ENCODE measurements at places on chromosomes 2 and 18. TPM values are rescaled to one million over a fixed set of nuclear protein-coding genes. Genes with fewer than 3 reads are reported as not detected.
A peak's percentile ranks its signal among the peaks of the same experiment; 100 is the strongest.

GRCh38 chr2:144834998-144835633, 315.2 kb upstream of the ZEB2 start:
- peaks cover 5% of the 10 kb centered on the region for H3K4me1 ChIP-seq
- peak; percentile 68 for DNase-seq
- H3K27me3 ChIP-seq, result no peaks in the 10 kb centered on the region

The VSNL1 gene
- not detected for polyA plus RNA-seq

DNA sequence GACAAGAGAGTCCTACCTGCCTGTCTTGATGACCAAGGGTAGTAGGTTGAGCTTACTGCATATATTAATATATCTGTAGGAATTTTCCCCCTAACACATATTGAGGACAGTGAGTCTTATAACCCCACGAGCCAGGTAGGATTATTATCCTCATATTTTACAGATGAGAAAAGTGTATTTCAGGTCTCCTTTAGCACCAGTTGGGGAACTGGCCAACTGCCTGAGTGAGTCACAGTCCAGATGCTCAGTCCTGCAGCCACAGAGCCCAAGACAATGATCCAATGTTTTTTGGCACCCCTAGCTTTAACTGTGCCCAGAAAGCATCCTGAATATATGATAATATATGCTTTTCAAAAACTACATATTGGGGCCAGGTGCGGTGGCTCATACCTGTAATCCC, 30.8 kb upstream of the GLS start:
- H3K4me1 ChIP-seq, result no peaks in the 10 kb centered on the region
- H3K27me3 ChIP-seq, result no peaks in the 10 kb centered on the region
- no peak overlapping the region for H3K4me3 ChIP-seq
- no peaks in the 10 kb centered on the region for H3K36me3 ChIP-seq
- no peak for DNase-seq
- H3K27ac ChIP-seq, result no peak overlapping the region

DNA sequence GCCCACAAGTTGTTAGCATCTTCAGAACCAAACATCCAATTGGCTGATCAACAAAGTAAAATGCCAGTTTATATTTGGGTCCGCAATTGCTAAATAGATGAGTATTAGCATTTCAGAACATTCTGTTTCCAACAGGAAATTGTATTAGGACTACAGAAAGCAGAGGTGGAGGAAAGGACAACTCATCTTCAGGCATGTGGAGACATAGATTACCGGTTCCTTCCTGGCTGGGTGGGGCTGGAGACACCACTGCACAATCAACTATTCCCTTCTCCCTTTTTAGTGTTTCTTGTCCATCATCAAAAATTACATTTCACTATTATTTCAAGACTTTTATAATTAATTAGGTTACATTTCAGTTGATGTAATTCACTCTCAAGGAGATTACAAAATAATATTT, 83.8 kb downstream of the ADAM23 start:
- H3K4me3 ChIP-seq, result no peak overlapping the region
- no peaks in the 10 kb centered on the region for H3K36me3 ChIP-seq
- peaks cover 4% of the 10 kb centered on the region for H3K4me1 ChIP-seq
- H3K27me3 ChIP-seq, result no peaks in the 10 kb centered on the region
- no peak overlapping the region for H3K27ac ChIP-seq

The TMEM214 gene
- polyA plus RNA-seq, result 16.2 TPM

The REEP1 gene
- polyA plus RNA-seq, result 1.8 TPM

DNA sequence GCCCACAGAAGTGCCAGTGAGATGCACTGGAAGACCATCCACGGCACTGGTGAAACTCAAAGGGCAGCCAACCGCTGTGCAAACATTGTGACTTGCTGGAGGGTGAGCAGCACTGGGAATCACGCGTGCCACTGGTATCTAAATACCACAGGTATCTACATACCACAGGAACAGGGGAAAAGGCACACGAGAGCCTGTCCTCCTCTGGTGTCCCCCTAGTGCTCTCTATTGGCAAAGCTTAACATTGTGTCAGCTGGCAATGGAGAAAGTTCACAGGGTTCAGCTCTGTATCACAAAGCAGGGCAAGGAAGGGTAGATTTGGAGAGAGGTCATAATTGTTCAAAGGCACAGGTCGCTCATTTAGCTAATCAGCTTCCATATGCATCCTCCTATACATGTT, 12.6 kb upstream of the SEC11C start:
- peaks cover 3% of the 10 kb centered on the region for H3K27me3 ChIP-seq
- H3K4me3 ChIP-seq, result no peak overlapping the region
- H3K27ac ChIP-seq, result no peak overlapping the region
- no peaks in the 10 kb centered on the region for H3K36me3 ChIP-seq

The REG1B gene
- 10.8 TPM for polyA plus RNA-seq

GRCh38 chr2:172434821-172435605, 7.6 kb downstream of the ITGA6 start:
- H3K27ac ChIP-seq, result no peak overlapping the region
- H3K4me1 ChIP-seq, result no peaks in the 10 kb centered on the region
- no peak overlapping the region for H3K4me3 ChIP-seq
- H3K27me3 ChIP-seq, result no peaks in the 10 kb centered on the region
- no peaks in the 10 kb centered on the region for H3K36me3 ChIP-seq
- DNase-seq, result no peak

GRCh38 chr18:7778181-7778580, 211.1 kb downstream of the PTPRM start:
- peaks cover 12% of the 10 kb centered on the region for H3K4me1 ChIP-seq
- H3K27ac ChIP-seq, result no peak overlapping the region
- H3K36me3 ChIP-seq, result no peaks in the 10 kb centered on the region

The HS1BP3 gene
- 25.2 TPM for polyA plus RNA-seq

GRCh38 chr2:122216071-122216470, 460.6 kb downstream of the TSN start:
- no peak for DNase-seq
- no peak overlapping the region for H3K4me3 ChIP-seq
- no peak overlapping the region for H3K27ac ChIP-seq
- no peaks in the 10 kb centered on the region for H3K4me1 ChIP-seq

The DNAJC5G gene
- not detected for polyA plus RNA-seq

DNA sequence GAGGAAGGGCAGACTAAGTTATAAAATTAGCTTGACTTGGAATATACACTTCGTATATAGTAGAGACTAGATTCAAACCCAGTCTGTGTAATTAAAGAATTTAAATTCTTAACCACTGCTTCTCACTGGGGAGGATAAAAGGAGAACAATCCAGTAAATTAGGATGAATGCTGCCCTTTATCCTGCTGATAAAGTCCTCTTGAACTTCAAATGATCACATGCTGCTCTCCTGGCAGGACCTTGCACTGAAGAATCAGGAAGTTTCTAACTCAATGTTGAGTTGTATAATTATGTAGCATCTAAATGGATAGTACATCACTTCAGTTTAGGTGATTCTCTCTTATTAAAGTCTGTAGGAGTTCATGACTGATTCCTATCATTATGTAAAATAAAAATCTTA, 1179.7 kb downstream of the DSC3 start:
- no peak overlapping the region for H3K4me3 ChIP-seq
- H3K4me1 ChIP-seq, result no peaks in the 10 kb centered on the region
- H3K27ac ChIP-seq, result no peak overlapping the region

GRCh38 chr2:79159653-79160052, at the start of gene REG3A:
Gene REG3A (minus strand): TSS chr2:79159753. CDS start chr2:79159405, 348 bp downstream.
- no peaks in the 10 kb centered on the region for H3K4me1 ChIP-seq
- H3K36me3 ChIP-seq, result no peaks in the 10 kb centered on the region
- no peak within 1 kb of the TSS for H3K27ac ChIP-seq
- DNase-seq, result no peak
- no peaks in the 10 kb centered on the region for H3K27me3 ChIP-seq

DNA sequence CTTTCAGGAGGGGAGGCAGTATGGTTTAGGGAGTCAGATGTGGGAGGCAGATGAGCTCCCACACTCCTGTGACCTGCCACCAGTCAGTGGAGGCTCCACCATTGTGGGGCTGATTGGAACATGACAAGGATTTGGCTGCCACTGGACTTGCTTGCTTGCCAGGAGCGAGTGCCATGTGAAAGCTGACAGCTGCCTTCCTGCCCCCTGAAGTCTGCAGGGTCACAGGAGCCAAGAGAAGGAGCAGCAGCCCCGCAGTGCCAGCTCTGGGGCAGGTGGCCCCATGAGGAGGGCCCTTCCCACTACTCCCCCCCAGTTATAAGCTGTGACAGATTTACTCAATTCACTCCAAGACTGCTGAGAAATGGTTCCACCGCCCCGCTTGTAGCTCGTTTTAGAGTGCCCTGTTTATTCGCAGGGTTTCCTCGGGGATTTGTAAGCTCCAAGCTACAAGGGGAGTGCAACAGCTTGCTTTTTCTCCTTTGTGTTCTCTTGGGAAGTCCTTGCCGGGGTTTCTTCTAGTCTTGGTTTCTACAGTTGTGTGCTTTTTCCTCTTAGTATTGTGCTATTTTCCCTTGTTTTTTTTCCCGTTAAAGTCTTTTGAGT, 414.3 kb downstream of the MEIS1 start:
- H3K4me1 ChIP-seq, result peaks cover 51% of the 10 kb centered on the region
- H3K4me3 ChIP-seq, result no peak overlapping the region
- H3K36me3 ChIP-seq, result no peaks in the 10 kb centered on the region
- DNase-seq, result no peak
- peak overlapping the region; percentile 89 for H3K27ac ChIP-seq

- H3K27ac ChIP-seq, result no peak overlapping the region
- no peaks in the 10 kb centered on the region for H3K27me3 ChIP-seq
- DNase-seq, result no peak
These were observed 58.8 kb upstream of the SLC38A11 start for GRCh38 chr2:165013944-165014619.

The SCG2 gene
- polyA plus RNA-seq, result 1.8 TPM

DNA sequence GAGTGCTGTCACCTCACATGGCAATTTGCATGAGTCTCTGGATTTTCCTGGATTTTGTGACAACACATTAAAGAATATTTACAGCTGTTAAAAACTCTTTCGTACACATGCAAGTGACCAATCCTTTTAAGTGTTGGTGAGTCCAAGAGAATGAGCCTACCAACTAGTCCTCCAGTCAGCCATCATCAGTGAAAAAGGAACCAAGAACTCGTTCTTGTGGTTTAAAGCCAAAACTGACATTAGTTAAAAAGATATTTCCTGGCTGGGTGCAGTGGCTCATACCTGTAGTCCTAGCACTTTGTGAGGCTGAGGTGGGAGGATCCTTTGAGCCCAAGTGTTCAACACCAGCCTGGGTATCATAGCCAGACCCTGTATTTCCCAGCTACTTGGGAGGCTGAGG, 215.4 kb upstream of the ITGA4 start:
- no peaks in the 10 kb centered on the region for H3K36me3 ChIP-seq
- no peak for DNase-seq
- no peak overlapping the region for H3K4me3 ChIP-seq
- no peaks in the 10 kb centered on the region for H3K27me3 ChIP-seq
- no peak overlapping the region for H3K27ac ChIP-seq
- H3K4me1 ChIP-seq, result no peaks in the 10 kb centered on the region

DNA sequence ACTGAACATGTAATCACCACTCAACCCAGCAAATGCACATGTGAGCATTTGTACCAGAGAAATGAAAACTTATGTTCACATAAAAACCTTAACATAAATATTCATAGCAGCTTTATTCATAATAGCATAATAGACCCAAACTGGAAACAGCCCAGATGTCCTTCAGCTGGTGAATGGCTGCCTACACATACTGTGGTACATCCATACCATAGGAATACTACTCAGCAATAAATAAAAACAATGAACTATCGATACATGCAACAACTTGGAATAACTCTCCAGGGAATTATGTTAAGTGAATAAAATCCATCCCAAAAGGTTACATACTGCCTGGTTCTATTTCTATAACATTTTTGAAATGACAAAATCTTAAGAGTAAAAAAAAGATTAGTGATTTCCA, 140.0 kb downstream of the AGPS start:
- H3K4me3 ChIP-seq, result no peak overlapping the region
- DNase-seq, result no peak
- no peak overlapping the region for H3K27ac ChIP-seq
- H3K36me3 ChIP-seq, result no peaks in the 10 kb centered on the region

GRCh38 chr2:219540784-219541504, 2.7 kb downstream of the CHPF start:
- H3K4me1 ChIP-seq, result no peaks in the 10 kb centered on the region
- no peaks in the 10 kb centered on the region for H3K27me3 ChIP-seq
- DNase-seq, result no peak
- peaks cover 17% of the 10 kb centered on the region for H3K36me3 ChIP-seq
- no peak overlapping the region for H3K27ac ChIP-seq
- H3K4me3 ChIP-seq, result no peak overlapping the region

DNA sequence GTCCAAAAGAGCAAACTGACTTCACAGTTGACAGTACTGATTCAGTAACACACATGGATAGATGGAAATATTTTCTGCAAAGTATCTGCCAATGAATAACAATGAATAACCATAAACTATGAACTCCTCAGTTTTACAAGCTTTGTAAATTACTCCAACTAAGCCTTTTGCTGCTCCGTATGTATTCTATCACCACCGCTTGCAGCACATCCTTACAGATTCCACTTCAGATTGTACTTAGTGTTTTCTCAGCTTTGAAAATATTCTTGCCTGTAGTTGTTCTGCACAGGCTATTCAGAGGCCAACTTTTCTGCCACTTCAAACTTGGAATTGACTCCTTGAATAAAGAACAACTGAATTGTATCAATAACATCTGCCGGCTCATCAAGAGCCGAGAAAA, 36.2 kb downstream of the TLK1 start:
- DNase-seq, result no peak
- H3K27ac ChIP-seq, result no peak overlapping the region
- H3K36me3 ChIP-seq, result no peaks in the 10 kb centered on the region
- H3K27me3 ChIP-seq, result no peaks in the 10 kb centered on the region

- no peaks in the 10 kb centered on the region for H3K4me1 ChIP-seq
- H3K27me3 ChIP-seq, result no peaks in the 10 kb centered on the region
- no peak overlapping the region for H3K27ac ChIP-seq
- no peak overlapping the region for H3K4me3 ChIP-seq
- no peaks in the 10 kb centered on the region for H3K36me3 ChIP-seq
These were observed 38.0 kb upstream of the NEDD4L start for GRCh38 chr18:58005885-58006523.

DNA sequence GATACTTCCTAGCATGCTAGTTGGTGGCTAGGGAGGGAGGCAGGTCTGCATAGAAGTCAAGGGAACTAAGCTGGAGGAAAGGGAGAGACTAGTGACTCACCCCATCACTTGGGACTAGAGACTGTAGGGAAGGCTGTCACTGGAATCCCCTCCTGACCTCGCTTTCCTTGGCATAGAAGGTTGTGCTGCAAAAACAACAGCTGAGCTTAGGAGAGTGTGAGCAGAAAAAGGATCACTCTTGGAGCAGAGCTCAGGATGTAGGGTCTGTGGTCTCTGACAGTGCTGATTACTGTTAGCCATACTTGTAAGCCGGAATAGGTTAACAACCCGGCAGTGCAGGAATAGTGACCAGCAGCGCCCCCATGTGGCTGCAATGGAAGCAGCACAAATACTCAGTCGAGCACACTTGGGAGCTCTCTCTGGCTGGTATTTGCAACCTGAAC, 66.9 kb upstream of the SMAD2 start:
- H3K27me3 ChIP-seq, result no peaks in the 10 kb centered on the region
- no peak overlapping the region for H3K27ac ChIP-seq
- no peak overlapping the region for H3K4me3 ChIP-seq
- DNase-seq, result no peak

- H3K36me3 ChIP-seq, result no peaks in the 10 kb centered on the region
- no peak overlapping the region for H3K27ac ChIP-seq
- peaks cover 100% of the 10 kb centered on the region for H3K27me3 ChIP-seq
- peaks cover 50% of the 10 kb centered on the region for H3K4me1 ChIP-seq
These were observed 6.1 kb upstream of the PAX3 start for GRCh38 chr2:222304737-222305515.

Measured in sigmoid colon (tissue), 7 donors.